ENCODE measurements at places on chromosomes 1 and 21. TPM values are rescaled to one million over a fixed set of nuclear protein-coding genes. Genes with fewer than 3 reads are reported as not detected.

- no peak for ATAC-seq
These were observed 411.3 kb downstream of the NPHP4 start for GRCh38 chr1:5580926-5581325.

Gene RAD54L
- total RNA-seq: not detected

DNA sequence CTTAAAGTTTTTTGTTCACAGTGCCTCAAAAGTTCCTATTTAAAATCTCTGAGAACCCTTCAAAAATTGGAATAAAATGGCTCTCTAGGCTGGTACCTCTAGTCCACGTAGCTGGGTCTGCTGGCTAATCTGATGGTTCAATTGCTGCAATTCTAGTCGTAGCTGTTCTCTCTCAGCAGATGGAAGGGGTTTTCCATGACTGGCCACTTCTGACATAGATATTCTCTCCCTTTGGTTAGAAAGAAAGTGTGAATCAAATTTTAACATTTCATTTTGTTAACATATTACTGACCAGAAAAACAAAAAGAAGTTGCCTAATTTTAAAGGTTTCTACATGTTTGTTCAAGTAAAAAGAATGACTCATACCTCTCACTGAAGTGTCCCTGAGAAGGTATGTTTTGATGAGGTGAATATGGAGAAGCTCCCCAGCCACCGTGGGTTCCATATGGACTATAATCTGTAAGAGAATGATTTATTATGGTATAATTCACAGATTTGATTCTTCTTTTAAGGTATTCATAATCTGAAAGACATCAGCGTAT lies 29.3 kb upstream of the SERPINC1 start:
- ATAC-seq: no peak

DNA sequence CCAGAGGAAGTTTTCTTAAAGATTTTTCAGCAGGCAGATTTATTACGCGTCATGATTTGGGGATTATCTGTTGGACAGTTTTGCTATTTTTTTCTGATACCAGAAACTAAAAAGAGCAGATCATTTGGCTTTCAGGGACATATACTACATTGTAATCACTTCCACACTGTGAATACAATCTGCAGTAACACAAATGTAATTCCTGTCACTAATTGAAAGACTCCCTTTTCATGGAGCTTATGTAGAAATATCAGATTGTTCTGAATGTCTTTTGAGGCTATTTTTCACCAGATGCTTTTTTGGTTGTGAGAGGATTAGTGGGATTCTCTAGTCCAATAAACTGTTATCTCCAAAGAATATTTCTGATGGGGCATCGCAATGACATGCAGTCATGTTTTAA lies 464.2 kb downstream of the DISC1 start:
- ATAC-seq: no peak

- no peak for ATAC-seq
These were observed 26.8 kb downstream of the PPP2R5A start for GRCh38 chr1:212311836-212312497.

- no peak for ATAC-seq
These were observed 51.8 kb upstream of the COL18A1 start for GRCh38 chr21:45353200-45353599.

Gene GATAD2B
- 18.4 TPM for total RNA-seq

- ATAC-seq: no peak
These were observed 64.9 kb downstream of the MEF2D start for GRCh38 chr1:156435545-156436140.

- ATAC-seq: no peak
These were observed 220.5 kb downstream of the CENPF start for GRCh38 chr1:214823311-214824117.

- no peak for ATAC-seq
These were observed 1796.9 kb downstream of the NCAM2 start for GRCh38 chr21:22795091-22795490.

DNA sequence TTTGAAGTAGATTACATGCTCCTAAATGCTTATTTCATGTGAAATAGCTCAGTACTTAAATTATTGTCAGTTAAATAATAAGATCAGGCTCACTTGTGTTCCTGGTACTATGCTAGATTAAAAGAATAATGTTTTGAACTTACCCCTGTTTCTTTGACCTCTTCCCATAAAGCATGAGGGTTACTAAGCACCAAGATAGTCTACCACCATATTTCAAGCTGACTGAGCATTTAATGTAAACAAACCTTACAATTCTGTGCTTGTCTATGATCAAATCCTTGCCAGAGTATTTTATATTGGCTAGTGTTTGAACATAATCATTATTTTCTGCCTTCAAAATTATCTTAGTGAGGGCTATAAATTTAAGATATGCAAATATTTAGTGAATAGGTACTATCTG lies 98.1 kb downstream of the LHX9 start:
- ATAC-seq: no peak

DNA sequence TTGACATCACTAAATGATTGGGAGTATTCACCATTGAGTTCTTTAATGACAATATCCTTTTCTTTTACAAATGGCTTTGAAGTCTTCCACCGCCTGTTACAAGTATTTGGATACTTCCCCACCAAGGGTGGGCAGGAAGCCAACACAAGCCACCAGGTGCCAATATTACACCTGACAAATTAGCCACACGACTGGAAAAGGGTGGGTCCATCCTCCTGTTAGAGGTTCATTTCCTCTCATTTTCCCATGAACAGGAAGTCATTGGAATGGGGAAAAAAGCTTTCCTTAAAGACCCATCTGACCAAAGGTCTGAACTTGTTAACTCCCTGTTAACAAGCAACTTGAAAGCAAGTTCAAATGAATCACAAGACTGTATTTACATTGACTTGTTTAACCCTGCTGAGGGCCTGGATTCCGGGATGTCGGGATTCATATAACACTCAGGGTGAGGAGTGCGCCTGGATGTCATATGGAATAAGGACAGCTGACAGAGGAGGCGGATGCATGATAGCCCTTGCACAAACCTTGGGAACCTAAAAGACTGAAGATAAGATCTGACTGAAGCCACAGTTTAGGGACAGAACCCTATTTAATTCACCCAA lies 40.5 kb upstream of the PROX1 start:
- ATAC-seq: no peak

Gene C1orf56
- 9.8 TPM for total RNA-seq

Gene BCAN
- total RNA-seq: 0.50 TPM

Gene TFF1
- total RNA-seq: not detected
